Testis (tissue), 5 donors: ENCODE measurements at places on chromosomes 2 and 18. TPM values are rescaled to one million over a fixed set of nuclear protein-coding genes. Genes with fewer than 3 reads are reported as not detected.

DNA sequence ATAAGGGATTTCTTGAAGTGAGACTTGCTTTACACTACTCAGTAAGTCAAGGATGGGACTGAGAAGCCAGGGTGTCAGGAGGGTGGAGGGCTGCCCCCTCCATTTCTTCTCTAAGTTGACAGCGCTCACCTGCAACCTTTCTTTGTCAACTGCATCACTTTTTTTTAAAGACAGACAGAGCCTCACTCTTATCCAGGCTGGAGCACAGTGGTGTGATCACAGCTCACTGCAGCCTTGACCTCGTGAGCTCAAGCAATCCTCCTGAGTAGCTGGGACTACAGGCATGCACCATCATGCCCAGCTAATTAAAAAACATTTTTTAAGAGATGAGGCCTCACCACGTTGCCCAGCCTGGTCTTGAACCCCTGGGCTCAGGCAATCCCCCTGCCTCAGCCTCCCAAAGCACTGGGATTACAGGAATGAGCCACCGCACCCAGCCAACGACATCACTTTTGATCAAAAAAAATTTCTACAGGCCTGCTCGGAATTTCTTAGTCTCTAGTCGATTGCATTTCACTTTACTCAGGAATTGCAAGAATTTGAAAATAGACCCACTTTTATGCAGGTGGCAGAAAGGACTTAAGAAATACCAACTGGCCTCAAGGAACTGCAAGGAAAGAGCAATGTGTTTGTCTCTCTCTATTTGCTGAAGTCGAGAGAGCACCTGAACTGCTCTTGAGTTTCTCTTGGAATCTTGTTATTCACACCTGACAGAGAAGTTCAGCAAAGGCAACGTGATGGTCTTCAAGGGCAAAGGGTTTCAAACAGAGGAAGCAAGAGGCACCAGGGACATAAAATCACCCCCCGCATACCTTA lies 101.4 kb downstream of the MYOM1 start:
- H3K4me1 ChIP-seq = no peaks in the 10 kb centered on the region
- no peak overlapping the region for H3K4me3 ChIP-seq
- no peaks in the 10 kb centered on the region for H3K36me3 ChIP-seq
- no peak for DNase-seq

DNA sequence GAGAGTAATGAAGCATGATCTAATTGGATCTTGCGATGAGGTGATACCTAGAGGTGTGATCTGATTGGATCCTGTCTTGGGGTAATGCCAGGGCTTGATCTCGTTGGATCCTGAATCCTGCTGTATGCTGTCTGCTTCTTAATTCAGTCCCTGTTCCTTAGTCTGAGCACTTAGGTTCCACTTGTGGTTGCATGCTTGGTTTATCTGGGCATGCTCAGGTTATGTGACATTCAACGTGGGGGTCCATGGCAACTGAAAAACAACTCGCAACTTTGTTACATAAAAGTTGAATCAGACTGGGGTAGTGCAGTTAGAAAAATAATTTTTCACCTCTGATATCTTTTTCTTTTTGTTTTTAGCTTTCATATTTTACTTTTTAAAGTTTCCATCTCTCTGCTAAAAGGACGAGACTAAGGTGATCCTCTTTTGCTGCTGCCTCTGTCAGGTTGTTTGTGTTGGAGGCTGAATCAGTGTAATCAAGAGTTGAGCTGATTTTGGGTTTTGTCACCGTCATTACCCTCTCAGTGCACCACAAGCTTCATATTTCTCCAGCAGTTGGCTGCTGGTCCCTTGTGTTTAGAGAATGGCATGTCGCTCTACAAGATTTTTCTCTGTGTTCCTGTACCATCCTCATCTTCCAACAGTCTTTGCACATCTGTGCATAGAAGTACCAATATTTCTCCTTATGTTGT lies 67.9 kb downstream of the NCOA1 start:
- H3K4me3 ChIP-seq = no peak overlapping the region
- no peaks in the 10 kb centered on the region for H3K27me3 ChIP-seq
- peak; percentile 51 for DNase-seq
- peaks cover 18% of the 10 kb centered on the region for H3K4me1 ChIP-seq
- no peaks in the 10 kb centered on the region for H3K36me3 ChIP-seq

GRCh38 chr2:237315829-237316225 lies 98.1 kb downstream of the COL6A3 start:
- peaks cover 28% of the 10 kb centered on the region for H3K4me1 ChIP-seq
- H3K27me3 ChIP-seq = no peaks in the 10 kb centered on the region
- H3K4me3 ChIP-seq = no peak overlapping the region
- H3K36me3 ChIP-seq = no peaks in the 10 kb centered on the region
- DNase-seq = peak; percentile 62

The RGPD4 gene
- total RNA-seq = 7.1 TPM

DNA sequence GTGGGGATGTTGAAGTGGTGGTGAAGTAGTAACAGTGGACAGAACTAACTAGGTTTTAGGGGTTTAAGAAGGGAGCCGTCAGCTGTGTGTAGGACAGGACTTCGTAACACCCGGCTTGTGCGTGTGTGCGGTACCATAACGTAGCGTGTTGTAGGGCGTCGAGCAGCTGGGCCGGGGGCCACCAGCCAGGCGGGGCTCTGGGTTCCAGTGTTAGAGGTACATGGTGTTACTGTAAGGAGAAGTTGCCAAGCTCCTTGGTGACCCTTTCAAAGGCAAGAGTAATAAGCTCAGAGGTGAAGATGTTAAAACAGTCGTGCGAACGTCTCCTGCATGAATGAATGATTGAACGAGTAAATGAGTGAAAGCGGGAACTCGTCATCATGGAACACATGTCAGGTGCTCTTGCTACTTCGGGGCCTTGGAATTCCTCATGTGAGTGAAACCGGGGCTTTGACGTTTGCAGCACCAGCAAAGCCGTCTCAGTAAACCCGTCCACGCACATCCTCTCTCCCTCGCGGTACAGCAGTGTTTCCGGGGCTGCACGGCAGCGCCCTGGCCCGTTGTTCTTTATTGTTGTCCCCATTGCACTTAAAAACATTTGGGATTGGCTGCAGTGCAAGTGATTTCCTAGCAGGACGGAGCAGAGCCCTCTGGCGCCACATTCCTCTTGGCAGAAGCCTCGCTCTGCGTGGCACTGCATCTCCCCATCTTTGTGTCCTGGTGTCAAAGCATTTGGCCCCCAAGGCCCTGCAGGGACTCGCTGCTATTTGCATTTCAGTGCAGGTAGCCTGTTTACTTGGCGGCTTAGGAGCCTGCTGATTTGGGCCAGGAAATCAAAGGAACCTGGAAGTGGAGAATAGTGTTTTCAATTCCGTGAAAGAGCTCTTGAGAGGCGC lies 115.0 kb downstream of the GBX2 start:
- no peaks in the 10 kb centered on the region for H3K4me1 ChIP-seq
- H3K36me3 ChIP-seq = no peaks in the 10 kb centered on the region
- DNase-seq = no peak
- no peak overlapping the region for H3K4me3 ChIP-seq
- H3K27me3 ChIP-seq = no peaks in the 10 kb centered on the region
- no peak overlapping the region for H3K27ac ChIP-seq

The DNAH6 gene
- total RNA-seq = 11.8 TPM

The SIX3 gene
- total RNA-seq = 0.19 TPM

DNA sequence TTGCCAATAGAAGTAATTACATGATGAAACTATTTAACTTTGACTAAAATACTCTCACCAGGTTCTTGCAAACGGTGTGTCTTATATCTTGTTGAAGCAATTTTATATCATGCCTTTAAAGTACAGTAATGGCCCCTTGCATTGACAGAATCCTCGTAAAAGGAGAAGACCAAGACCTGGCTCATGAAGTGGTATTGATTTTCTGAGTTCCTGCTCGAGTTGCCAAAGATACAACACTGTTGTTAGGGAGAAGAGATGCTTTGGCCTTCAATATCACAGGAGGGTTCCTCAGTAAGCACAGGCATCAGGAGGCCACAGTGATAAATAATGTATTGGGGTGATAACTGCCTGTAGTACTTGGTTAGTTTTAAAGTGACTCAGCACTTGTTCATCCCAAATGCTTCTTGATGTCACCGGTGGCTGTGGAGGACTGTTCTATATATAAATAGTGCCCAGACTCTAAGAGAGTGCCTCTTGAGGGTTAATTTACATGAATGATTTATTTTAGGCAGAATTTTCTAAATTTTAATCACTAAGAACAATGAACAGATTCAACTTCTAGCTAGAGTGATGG lies 571.7 kb upstream of the FANCL start:
- H3K36me3 ChIP-seq = no peaks in the 10 kb centered on the region
- H3K27ac ChIP-seq = no peak overlapping the region
- no peak overlapping the region for H3K4me3 ChIP-seq
- H3K27me3 ChIP-seq = no peaks in the 10 kb centered on the region
- H3K4me1 ChIP-seq = no peaks in the 10 kb centered on the region

DNA sequence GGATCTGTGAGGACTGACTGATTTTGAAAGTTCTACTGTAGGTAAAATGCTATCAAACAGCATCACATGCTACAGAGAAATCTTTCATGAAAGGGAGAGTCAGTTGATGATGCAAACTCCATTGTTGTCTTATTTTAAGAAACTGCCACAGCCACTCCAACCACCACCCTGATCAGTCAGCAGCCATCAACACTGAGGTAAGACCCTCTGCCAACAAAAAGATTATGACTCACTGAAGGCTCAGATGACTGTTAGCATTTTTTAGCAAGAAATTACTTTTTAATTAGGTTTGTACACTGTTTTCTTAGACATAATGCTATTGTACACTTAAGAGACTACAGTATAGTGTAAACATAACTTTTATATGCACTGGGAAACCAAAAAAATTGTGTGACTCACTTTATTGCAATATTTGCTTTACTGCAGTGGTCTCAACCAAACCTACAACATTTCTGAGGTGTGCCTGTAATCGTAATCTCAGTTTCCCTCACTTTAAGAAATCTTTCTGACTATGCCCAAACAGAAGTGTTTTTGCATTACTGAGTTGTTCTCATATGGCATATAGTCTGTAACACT lies 42.8 kb downstream of the METTL8 start:
- DNase-seq = no peak
- no peaks in the 10 kb centered on the region for H3K27me3 ChIP-seq
- H3K36me3 ChIP-seq = no peaks in the 10 kb centered on the region
